Activated T-cell treated with anti-CD3 and anti-CD28 coated beads for 48 hours (primary cell): ENCODE measurements at places on chromosomes 1 and 21.

DNA sequence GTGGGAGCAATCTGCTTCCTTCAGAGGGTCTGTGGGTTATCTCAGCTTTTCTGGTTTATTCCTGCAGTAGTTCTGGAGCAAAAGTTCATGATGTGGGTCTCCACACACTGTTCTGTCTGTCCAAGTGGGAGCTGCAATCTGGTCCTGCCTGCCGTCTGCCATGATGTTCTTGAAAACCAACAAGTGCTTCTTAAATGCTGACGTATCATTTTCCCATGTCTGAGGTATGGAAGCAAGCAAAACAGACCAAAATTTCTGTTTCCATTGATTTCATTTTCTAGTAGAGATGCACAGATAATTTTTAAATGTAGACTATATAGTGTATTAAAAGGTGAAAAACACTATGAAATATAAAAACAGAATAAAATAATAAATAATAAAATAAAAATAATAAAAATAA is 65.2 kb downstream of the SERINC2 start:
- DNase-seq: no peak

DNA sequence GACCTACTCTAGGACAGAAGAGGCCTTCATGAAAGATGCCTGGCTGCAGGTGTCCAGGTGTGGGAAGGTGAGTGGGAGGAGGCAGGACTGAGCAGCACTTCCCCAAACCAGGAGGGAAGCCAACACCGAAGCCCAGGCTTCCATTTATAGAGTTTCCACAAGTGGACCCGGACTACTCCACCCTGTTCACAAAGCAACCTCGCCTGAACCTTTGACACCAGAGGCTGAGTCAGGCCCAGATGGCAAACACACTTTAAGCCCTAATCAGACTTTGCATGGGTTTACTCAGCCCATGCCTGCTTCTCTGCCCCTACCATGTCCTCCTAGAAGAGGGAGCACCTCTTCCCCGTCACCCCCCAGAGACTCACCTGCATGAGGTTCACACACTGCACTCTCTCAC is 14.0 kb downstream of the PRR9 start:
- DNase-seq: no peak

- DNase-seq: no peak
Measured at GRCh38 chr1:44078104-44078503, 40.5 kb upstream of the KLF17 start.

GRCh38 chr1:7859406-7859805 is 6.5 kb upstream of the UTS2 start:
- no peak for DNase-seq

DNA sequence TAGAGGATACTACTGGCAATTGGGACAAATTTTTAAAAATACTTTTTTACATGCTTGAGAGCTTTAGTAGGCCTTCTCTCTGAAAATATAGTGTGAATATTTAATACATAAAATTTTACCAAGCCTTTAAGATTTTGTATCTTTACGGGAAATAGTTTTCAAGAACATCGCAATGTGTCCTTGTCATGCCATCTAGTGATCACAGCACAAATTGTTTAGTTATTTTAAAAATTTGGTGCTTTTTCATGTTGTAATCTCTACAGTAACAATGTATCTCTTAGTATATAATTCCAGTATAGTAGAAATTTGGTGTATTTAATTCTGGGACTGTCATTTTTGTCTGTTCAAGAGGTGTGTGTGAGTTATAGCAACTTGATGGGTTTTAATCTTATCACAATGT is 6.7 kb downstream of the CDC7 start:
- no peak for DNase-seq

GRCh38 chr1:206035027-206035426 is 11.3 kb upstream of the CTSE start:
- no peak for DNase-seq

DNA sequence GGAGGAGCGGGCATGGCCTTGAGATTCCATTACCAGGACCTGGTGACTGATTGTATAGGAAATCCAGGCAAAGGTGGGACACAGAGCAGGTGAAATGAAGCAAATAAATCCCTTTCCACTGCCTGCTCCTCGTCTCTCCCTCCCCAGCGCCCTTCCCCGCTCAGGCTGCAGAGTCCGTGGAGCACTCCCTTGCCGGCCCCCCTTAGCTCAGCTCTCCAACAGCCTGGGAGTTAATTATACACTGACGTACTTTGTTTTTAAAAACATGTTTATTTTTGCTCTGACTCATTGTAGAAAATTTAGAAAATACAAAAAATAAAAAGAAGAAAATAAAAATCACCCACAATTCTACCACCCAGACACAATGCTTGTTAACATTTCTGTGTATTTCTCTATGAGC is 61.7 kb downstream of the LGR6 start:
- no peak for DNase-seq

- DNase-seq: peak; percentile 5
Measured at GRCh38 chr1:92619466-92620189, 132.9 kb upstream of the GFI1 start.
